ENCODE measurements at places on chromosomes 4 and X. TPM values are rescaled to one million over a fixed set of nuclear protein-coding genes. Genes with fewer than 3 reads are reported as not detected.

DNA sequence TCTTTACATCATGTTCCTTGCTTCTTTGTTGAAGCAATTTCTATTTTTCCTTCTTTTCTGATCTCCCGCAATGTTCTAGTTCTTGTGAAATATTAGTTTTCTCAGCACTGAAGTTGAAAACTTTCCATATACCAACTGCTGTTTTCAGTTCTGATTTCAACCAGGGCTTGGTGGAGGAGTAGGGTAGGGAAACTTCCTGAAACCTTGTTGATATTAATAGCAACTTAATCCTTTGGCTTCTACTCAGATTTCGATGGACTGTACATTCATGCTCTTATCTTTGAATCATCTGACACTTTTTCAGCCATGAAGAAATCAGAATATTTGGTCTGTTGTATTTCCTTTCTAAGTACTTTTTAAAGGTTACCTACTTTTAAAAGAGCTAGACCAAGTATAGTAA lies 315.8 kb downstream of the RPA4 start:
- no peak overlapping the region for H3K27ac ChIP-seq
- no peaks in the 10 kb centered on the region for H3K4me1 ChIP-seq
- H3K27me3 ChIP-seq, result no peaks in the 10 kb centered on the region
- no peak overlapping the region for H3K4me3 ChIP-seq
- H3K36me3 ChIP-seq, result peaks cover 3% of the 10 kb centered on the region
- no peak for DNase-seq

- DNase-seq, result peak; percentile 42
- peak overlapping the region; percentile 69 for H3K4me3 ChIP-seq
- no peak overlapping the region for H3K27ac ChIP-seq
- peaks cover 56% of the 10 kb centered on the region for H3K27me3 ChIP-seq
Observed at GRCh38 chr4:78059524-78059889, 2.4 kb downstream of the FRAS1 start.

GRCh38 chrX:18542905-18543304 lies 117.5 kb downstream of the CDKL5 start:
- no peak overlapping the region for H3K27ac ChIP-seq
- DNase-seq, result no peak
- no peaks in the 10 kb centered on the region for H3K4me1 ChIP-seq
- H3K27me3 ChIP-seq, result no peaks in the 10 kb centered on the region

- no peak overlapping the region for H3K27ac ChIP-seq
- H3K4me1 ChIP-seq, result no peaks in the 10 kb centered on the region
- H3K36me3 ChIP-seq, result no peaks in the 10 kb centered on the region
Observed at GRCh38 chr4:133355633-133356032, 206.5 kb downstream of the PCDH10 start.

Gene ETDA
- not detected for total RNA-seq

Gene ODAM
- not detected for total RNA-seq

Gene PCDH11X
- not detected for total RNA-seq

Gene HAND2
- total RNA-seq, result not detected

DNA sequence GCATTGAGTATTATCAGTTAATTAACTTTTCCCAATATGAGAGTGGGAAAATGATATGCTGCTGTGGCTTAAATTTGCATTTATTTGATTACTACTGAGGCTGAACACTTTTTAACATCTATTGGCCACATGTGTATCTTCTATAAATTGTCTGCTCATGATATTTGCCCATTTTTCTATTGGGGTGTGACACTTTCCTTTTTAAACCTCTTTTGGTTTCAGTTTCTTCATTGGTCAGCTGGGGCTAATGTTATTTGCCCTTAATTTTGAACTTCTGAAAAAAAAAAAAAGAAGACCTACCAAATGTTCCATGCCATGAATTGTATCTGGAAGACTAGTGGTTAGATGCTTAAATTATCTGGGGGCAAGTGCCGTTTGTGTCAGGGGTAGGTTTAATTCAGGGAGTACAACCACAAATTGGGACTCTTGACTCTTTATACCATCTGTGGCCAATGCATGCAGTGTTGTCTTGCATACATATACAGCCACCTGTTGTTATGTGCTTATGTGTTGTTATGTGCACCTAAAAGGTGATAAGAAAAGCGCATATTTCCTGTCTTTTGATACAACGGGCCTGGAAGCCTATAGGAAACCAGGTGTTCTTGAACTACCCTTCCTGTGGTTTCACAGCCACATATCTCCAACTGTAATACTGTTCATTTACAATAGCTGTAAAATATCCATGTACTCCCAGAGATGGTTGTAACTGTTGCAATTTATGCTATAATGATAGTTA lies 49.0 kb downstream of the SH2D1A start:
- peaks cover 2% of the 10 kb centered on the region for H3K36me3 ChIP-seq
- DNase-seq, result no peak
- peaks cover 17% of the 10 kb centered on the region for H3K4me1 ChIP-seq
- H3K27ac ChIP-seq, result peak overlapping the region; percentile 76
- H3K4me3 ChIP-seq, result peak overlapping the region; percentile 77

Gene IL15
- total RNA-seq, result 3.3 TPM

DNA sequence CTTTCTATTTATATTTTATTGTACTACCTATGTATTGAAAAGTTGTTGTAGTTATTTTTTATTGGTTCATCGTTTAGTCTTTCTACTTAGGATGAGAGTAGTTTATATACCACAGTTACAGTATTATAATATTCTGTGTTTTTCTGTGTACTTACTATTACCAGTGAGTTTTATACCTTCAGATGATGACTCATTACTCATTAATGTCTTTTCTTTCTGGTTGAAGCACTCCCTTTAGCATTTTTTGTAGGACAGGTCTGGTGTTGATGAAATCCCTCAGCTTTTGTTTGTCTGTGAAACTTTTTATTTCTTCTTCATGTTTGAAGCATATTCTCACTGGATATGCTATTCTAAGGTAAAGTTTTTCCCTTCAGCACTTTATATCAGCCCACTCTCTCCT lies 7.7 kb downstream of the LUZP4 start:
- H3K4me1 ChIP-seq, result no peaks in the 10 kb centered on the region
- no peak overlapping the region for H3K4me3 ChIP-seq
- peaks cover 1% of the 10 kb centered on the region for H3K27me3 ChIP-seq
- no peak overlapping the region for H3K27ac ChIP-seq
- no peaks in the 10 kb centered on the region for H3K36me3 ChIP-seq

- no peaks in the 10 kb centered on the region for H3K36me3 ChIP-seq
- H3K27ac ChIP-seq, result no peak overlapping the region
- peaks cover 11% of the 10 kb centered on the region for H3K4me1 ChIP-seq
- H3K27me3 ChIP-seq, result peaks cover 34% of the 10 kb centered on the region
- no peak overlapping the region for H3K4me3 ChIP-seq
- DNase-seq, result no peak
Observed at GRCh38 chr4:6324999-6325787, 55.5 kb downstream of the WFS1 start.

Data from activated naive CD8-positive, alpha-beta T cell treated with anti-CD3 and anti-CD28 coated beads, Interleukin-2, amount 10 ng/mL, durations not matched to agents 7 days and 5 days (primary cell).